ENCODE measurements at places on chromosomes 4 and X.

DNA sequence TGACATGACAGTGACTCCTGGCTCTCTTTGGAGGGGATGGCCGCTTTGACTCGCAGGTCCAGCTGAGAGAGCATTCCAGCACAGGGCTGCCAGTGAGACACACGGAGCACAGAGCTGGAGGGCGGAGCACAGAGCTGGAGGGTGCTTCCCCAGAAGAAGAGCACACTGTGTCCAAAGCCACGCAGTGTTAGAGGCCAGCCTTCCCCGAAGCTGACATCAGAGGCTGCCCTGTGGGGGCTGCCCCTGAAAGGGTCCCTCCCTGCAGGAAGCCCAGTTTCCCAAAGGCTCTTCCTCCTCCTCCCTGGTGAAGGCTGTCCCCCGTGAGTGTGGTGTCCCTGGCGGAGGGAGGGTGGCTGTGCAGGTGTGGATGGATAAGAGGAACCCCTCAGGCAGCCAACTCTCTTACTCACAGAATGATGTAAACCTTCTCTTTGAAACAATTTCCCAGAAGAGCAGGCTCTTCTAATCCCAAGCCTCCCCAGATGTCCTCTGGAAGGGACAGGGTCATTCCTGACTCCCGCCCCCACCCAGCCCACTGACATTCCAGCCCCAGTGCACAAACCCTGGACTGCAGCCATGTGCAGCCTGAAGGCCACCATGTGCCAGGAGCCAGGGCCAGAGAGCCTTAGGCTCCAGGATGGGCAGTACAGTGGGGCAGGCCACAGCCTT lies 53.4 kb downstream of the PSAPL1 start:
- no peak for DNase-seq

DNA sequence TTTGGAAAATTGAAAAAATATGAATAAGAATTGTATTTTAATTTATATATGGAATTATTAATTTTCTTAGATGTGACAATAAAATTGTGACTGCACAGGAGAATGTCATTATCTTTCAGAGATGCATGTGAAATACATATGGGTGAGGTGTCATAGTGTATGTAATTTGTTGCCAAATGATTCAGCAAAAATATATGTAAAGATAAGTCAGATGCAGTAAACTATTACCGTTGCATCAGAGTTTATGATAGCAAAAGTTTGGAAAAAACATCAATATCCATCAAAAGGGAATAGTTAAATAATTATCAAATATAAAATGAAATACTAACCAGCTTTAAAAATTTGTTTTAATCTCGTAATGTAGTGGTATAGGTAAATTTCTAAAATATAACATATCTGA lies 10.4 kb upstream of the SLC7A11 start:
- no peak for DNase-seq

DNA sequence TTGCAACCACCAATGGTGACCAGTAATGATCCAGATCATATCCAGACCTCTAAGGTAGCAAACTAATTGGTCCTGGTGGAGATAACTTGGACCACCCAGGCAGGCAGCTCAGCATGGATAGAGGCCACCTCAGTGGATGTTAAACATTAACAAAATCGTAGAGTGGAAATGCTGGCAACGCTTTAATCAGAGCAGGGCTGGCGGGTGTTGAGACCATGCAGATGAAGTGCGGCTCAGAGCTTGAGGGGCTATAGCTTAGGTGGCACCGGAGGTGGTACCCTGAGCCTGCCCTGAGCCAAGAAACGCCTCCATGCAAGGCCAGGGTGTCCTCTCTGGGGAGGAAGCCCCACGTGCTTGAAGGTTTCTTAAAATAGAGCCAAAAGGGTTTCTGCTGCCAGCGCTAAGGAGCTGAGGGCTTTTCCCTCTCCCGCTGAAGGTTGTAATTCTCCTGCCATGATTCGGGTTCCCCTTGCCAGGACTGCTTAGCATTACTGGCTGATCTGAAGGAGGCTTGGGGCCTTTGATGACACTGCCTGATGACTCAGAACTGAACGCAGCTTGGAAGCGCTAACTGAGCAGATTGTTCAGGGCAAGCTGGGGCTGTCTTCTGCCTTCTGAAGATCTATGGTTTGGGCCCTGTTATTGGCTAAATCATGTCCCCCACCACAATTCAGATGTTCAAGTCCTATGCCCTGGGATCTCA lies 177.8 kb upstream of the ATP6AP2 start:
- DNase-seq = no peak

DNA sequence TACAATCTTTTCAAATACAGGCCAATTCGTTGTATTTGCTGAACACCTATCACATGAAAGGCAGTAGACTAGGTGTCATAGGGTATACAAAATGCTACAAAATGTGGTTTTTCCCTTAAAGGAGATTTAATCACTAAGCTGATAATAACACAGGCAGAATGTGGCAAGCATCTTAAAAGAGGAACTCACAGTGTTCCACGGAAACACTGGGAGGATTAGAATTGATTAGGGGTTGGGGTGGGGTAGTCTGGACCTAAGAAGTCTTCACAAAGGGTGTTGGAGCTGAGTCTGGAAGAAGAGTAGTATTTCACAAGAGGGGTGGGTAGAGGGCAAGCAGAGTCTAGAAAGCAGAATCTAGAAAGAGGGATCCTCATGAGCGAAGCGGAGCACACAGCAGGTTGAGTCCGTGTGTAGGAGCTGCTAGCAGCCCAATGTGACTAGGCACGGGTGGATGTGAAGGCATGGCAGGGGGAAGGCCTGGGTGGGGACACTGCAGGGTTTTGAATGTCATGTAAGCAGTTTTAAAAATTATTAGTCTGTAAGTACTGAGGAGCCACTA lies 123.6 kb downstream of the MGST2 start:
- no peak for DNase-seq

DNA sequence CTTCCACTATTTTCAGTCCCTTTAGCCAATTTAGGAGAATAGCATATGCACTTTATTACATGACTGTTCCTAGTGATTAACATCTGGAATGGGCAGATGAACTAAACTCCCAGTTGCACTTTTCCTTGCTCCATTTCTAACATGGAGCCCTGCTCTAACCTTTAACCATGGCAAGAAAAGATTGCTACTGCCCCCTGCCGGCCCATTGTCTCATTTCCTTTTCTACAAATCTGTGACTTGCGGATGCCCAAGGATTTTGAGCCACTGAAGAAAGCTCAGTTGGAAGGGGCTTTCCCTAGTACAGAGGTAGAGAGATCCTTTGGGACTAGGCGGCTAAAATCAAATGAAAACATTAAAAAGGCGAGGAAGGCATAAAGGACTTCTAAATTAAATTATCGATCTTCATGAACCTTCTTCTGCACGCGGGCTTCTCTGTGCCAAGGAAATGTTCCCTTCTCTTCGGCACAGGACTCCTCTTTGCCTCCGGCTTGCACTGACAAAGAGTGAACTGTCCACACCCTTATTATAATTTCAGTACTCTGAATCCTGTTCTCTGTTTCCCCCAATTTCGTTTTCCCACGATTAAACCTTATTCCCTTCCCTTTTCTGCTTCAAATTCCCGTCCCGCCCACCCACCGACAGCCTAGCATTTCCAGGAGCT lies 577 bp upstream of the GLRA2 start:
- DNase-seq = peak; percentile 1

DNA sequence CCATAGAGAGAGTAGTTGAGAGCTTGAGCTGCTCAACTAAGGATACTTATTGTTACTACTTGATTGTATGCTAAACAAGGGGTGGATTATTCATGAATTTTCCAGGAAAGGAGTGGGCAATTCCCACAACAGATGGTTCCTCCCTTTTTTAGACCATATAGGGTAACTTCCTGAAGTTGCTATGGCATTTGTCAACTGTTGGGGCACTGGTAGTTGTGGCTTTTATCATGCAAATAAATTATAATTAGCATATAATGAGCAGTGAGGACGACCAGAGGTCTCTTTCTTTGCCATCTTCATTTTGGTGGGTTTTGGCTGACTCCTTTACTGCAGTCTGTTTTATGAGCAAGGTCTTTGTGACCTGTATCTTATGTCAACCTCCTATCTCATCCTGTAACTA lies 1403.5 kb upstream of the PABPC4L start:
- no peak for DNase-seq

GRCh38 chr4:165381821-165382373 lies 3.1 kb downstream of the CPE start:
- no peak for DNase-seq

- no peak for DNase-seq
These were observed 188.0 kb upstream of the RPL34 start for GRCh38 chr4:108432418-108432817.

- no peak for DNase-seq
These were observed 1869.7 kb downstream of the STIM2 start for GRCh38 chr4:28730304-28730703.

DNA sequence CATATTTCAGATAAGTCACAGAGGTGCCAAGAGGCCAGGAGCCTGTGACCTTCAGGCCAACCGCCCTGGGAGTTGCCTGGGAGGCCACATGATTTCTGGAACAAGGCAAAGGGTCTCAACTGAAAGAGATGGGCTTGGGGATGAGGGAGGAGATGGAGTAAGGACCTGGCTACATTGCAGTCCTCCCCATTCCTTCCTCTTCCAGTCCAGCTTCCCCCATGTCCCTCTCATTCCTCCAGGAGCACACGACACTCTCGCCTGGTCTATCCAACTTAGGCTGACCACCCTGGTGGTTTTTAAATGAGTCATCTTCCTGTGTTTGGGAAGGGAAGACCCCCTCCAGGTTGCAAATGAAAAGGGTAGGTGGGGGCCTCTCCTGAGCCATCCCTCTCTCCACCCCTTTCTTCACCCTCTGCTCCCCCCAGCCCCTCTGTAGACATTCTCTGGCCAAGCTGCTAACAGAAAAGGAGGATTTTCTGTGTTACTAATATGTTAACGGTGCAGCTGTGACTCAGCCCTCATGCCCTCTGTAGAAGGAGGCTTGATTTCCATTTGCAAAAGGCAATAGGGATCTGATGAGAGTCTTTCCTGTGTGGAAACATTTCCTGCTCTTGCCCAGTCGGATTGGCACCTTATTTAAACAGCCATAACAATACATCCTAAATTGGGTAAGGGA lies 79.2 kb downstream of the RTL5 start:
- no peak for DNase-seq

DNA sequence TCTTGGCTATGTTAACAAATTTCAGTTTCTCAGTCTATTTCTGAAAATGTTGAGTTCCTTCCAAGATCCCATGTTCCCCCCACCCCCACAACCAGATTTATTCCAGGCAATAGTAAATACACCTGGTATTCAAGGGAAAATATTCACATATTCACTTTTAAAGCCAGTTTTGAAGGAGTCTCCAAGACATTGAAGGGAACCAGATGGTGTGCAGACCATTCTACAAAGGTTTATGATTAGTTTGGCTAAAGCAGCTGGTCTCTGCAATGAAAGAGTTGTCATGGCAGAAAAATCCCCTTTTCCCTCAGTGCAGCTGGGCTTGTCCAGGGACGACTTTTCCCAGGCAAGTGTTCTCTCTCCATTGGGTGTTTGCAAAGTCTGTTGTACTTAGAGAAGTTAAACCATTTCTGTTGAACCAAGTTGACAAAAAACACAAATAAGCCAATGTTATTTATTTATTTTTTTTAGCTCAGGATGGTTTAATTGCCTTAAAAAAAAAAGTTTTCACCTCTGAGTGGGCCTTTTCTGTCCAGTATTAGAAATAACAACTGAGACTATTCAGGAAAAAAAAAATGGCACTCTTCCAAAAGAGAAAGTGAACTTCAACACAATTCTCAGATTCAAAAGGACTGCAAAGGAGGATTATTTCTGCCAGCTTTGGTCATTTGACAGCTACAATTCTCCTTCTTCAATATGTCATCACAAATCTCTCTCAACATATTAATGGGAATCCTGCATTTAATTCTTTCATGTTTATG lies 410.6 kb downstream of the IL1RAPL1 start:
- DNase-seq = no peak

GRCh38 chrX:112108145-112108544 lies 25.6 kb upstream of the TRPC5 start:
- no peak for DNase-seq

GRCh38 chr4:11130195-11130970 lies 298.3 kb downstream of the HS3ST1 start:
- DNase-seq = no peak

DNA sequence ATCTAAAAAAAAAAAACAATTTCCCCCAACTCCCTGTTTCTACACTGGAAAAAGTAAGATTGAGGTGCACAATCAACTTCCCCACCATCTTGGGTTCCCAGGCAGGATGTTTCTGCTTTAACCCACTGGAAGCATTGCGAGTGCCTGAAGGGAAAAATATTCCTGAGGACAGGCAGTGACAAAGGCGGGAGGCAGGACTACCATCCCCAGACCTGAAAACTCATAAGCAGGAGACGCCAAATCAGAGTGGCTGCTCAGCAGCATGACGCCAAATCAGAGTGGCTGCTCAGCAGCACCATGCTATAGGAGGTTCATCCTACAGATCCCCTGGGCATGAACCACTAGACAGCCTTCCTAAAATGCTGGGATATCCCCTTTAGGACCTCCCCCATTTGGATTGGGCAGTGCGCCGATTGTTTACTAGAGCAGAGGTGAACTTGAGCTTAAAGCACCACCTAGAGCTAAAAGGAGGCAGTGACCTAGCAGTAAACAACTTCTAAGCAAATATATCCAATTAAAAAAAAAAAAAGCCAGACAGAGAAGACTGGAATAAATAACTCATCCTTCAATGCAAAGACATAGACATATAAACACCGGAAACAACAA lies 35.0 kb upstream of the GK start:
- DNase-seq = no peak

GRCh38 chr4:182067828-182068227 lies 175.4 kb upstream of the TENM3 start:
- DNase-seq = no peak

- no peak for DNase-seq
These were observed 99.3 kb upstream of the TLR3 start for GRCh38 chr4:185969657-185970056.

- DNase-seq = no peak
These were observed 62.6 kb downstream of the NSUN7 start for GRCh38 chr4:40812386-40812785.

DNA sequence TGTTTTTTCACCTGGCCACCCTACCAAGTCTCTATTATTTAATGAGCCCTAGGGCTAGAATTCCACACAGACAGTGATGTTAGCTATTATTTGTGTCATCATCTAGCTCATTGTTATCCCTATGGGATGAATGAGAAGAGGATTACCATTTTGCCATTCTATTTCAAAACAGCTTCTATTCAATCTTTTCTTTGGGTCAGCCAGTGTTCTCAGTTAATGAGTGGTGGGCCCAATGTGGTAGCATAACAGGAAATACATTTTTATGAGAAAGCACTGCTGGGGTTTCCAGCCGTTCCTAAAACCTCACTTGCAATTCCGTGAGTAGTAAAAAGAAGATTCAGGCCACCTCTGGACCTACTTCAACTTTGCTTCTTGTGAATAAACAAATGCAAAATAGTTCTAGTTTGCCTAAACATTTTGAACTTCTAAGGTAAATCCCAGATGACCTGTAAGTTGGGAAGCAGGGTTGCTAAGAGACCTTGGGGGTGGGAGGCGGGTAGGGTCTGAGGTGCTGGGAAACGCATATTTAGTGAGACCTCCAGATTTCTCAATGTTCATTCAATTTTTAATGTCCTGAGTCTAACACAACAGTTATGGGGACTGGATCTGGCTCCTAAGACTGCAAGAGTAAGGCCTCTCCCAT lies 24.8 kb upstream of the CYP2U1 start:
- no peak for DNase-seq
